ENCODE measurements at places on chromosomes 11 and 22.

- DNase-seq: peak; percentile 96
These were observed 537.4 kb upstream of the B3GAT1 start for GRCh38 chr11:134949121-134950090.

DNA sequence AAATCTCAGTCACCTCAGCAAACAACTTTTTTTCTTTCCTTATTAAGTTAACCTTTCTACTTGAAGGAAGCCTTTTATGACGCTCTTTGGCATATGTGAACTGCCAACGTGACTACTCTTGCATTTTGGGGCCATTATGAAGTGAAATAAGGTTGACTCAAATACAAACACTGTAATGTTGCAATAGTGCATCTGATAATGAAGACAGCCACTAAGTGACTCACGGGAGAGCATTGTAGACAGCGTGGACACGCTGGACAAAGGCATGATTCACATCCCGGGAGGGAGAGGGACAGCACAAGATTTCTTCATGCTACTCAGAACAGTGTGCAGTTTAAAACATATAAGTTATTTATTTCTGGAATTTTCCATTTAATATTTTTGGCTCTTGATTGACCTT, 560.8 kb downstream of the ETS1 start:
- DNase-seq: peak; percentile 98

DNA sequence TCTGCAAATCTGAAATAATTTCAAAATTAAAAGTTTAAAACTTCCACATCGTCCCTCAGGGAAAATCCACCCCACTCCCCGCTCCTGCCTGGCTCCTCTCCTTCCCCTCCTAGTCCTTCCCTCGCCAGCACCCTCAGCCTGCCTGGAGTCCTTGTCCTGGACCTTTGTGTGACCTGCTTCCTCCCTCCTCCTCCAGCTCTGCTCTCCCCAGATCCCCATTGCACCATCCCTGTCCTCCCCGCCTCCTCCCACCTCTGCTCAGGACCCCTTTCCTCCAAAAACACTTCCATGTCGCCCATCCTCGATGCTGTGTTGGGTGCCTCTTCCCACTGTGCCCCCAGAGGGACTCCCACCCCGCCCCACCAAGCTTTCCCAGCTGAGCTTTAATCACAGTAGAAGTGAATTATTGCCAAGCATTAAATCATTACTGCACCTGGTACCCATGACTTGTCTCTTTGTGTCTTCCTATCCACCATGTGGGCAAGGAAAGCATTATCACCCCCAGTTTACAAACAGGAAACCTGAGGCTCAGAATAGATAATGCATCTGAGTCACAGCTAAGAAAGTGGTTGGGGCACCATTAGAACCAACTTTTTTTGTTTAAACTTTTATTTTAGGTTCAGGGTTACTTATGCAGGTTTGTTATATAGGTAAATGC, 2.4 kb upstream of the ZP1 start:
- DNase-seq: no peak

DNA sequence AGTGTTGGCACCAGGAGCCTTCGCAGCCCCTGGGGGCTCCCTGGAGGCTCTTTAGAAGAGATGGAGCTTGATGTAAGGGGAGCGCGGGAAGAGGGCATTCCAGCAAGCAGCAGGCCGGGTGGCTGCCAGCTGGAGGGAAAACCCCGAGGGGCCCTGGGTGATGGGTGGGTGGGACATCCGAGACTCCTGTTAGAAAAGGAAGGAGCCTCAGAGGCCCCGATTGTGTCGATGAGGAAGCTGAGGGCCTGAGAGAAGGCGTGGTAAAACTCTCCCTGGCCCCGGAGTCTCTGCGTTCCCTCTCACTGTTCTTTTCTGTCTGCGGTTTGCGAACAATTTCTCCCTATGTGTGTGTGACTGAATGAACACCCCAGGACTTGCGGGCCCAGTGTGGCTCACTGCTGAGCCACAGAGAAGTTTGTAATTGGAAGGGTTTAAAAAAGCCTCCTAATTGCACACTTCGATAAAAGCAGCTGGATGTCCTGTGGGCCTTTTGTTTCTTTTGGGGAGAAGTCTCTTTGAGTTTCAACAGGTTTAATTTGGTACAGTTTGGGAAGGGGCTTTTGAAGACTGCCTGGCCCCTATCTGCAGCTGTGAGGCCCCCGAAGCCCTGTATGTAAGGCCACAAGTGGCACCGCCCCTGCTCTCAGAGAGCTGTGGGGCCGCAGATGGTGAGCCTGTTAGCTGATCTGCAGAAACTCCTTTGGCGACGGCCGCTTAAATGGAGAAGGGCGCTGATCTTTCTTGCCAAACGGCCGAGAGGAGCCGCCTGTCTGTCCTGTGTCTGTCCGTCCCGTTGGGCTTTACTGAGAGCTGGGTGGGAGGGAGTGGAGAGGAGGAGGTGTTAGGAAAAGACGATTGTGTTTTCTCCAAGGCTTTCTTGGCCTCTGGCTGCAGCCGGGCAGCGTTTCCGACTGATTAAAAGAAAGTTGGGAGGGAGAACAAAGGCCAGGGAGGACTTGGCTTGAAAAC, 2.0 kb downstream of the FBLN1 start:
- peak; percentile 79 for DNase-seq

DNA sequence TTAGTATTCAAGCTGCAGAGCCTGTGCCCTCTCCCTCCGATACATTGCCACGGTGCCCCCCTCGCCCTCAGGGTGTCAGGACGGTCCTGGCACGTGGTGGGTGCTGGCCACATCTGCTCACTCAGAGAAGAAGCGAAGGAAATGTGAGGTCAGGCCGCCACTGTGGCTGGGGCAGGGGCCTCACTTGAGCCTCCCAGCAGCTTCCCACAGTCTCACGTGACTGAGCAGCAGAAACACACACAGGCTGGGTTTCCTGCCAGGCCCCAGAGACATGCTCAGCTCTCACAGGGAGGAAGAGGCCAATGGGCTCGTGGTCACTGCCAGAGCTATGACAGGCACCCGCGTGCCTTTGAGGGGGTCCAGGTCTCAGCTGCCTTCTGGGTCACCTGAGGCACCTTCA, 37.9 kb upstream of the PRR5 start:
- no peak for DNase-seq

DNA sequence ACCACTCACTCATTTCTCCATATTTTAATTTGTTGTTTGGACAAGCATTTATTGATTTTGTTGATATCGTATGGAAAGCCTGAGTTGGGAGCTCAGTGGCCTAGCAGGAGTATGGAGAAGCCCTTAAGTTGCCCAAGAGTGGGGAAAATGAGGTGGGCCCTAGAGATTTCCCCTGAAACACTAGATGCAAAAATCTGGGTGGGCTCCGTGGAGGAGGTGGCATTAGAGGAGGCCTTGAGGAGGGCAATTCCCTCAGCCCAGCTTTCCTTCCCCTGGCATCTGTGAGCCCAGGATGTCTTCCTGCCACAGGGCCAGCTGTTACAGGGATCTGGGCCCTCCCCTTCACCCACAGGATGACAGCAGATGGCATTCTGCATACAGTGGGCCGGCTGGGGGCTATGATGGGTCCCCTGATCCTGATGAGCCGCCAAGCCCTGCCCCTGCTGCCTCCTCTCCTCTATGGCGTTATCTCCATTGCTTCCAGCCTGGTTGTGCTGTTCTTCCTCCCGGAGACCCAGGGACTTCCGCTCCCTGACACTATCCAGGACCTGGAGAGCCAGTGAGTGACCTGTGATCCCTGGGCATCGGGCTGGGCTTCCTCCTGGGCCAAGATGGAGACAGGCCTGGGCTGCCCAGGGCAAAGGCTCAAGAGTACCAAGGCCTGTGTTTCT, 21.6 kb upstream of the SLC22A12 start:
- no peak for DNase-seq

GRCh38 chr11:31326470-31327148, 42.9 kb downstream of the DCDC1 start:
- no peak for DNase-seq

GRCh38 chr11:71103266-71103665, 149.1 kb downstream of the SHANK2 start:
- no peak for DNase-seq

Data from M059J (cell line).